Hepatocyte (in vitro differentiated cells): ENCODE measurements at places on chromosomes 12 and 14. TPM values are rescaled to one million over a fixed set of nuclear protein-coding genes. Genes with fewer than 3 reads are reported as not detected.

DNA sequence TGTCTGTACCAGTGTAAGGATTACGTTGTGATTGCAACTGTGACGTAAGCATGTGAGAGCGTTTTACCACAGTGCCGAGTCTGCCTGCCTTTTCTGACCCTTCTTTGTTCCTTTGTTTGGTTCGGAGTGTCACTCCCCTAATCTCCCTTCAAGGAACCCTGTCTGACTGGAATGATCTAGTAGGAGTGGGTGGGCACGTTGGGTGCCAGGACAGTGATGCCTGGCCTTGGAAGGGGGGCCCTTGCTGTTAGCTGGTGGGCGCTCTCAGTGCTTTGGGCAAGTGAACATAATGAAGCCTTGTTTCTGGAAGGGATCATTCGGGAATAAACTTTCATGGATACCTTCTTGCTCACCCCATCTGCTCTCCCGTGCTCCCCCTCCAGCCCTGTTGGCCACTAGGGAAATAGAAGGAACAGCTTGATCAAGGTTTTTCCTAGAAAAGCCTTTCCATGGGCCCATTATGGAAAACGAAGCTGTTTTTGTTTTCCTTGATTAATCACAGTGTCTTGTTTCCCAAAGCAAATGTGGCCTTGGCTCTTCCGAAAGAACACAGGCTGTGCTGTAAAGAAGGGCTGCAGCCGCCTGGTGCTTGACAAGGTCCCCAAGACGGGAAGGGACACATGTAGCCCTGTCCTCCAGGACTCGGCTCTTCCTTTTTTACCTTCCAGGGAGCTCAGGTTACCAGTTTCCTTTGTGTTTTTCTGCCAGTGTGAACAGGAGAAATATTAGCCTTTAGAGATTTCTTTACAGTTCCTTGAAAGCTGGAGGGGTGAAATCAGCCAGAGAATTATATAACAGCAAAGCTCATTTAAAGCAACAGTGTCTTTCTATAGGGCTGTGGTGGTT is 215.5 kb downstream of the CRADD start:
- DNase-seq = no peak

DNA sequence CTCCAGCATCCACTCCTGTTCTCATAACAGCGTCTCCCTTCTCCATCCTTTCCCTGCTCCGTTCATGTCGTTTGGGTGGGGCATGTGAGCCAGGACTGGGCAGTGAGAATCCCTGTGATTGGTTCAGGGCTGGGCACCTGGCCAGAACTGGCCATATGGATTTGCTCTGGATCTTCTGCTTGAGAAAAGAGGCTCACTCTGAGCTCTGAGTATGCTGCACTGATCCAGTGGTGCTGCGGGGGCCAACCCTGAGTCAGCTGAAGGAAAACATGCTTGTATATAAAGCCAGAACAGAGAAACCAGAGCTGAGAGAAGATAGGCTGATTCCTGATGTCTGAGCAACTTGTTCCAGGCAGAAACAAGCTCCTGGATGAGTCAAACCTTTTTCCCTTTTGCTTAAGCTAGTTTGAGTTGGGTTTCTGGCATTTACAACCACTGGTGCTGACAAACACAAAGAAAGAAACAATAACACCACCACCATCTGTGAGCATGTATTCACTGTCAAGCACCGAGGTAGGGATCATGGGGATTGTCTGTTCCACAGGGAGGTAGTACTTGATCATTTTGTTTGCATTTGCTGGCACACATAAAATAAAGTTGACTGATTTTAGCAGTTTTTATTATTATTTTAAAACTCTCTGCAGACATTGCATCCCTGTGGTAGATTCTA is 14.0 kb upstream of the HPD start:
- DNase-seq = peak; percentile 86

DNA sequence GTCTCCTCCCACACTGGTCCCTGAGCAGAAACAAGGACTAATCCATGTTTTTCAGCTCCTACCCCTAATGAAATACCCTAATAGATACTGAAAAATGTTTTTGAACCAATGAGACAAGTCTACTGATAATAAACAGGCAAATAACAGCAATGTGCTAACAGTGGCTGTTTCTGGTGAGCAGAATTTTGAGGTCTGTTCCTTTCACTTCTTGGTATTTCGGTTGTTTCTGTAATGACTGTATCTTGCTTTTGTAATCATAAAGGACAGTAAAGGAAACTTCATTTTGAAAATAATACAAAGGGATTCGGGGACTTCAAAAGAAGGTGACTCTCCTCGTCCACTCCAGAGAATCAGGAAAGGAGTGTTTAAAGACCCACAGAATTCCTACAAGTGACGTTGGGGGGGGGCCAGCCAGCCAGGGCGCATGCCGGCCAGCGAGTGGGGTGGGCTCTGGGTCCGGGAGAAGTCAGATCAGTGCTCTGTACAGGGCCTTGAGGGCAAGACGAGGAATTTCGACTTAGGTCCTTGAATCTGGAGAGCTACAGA is 1.1 kb upstream of the CD9 start:
- DNase-seq = no peak

CCT2 gene
- 188 and 206 TPM in 2 replicates for total RNA-seq

- DNase-seq = no peak
These were observed 2.3 kb downstream of the RFX4 start for GRCh38 chr12:106585105-106585520.

GRCh38 chr14:89728964-89729363 is 225.6 kb downstream of the EFCAB11 start:
- DNase-seq = no peak

DNA sequence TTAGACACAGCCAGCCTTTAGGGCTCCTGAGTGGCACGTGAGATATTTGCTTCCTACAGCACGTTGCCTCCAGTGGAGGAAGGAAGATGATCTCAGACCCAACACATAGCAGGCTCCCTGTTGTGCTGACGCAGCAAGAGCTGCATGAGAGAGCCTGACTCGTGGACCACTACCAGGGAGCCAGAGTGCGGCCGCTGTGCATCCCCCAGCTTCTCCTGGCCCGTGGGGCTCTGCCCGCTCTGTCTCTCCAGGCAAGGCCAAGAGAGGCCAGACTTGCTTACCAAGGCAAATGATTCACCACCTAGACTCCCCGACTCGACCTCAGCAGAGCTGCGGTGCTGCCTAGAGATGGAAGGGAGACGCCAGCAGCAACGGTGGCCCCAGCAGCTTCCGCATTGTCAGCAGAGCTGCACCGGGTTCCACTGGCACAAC is 37.5 kb downstream of the MAP3K9 start:
- DNase-seq = no peak

KLRK1 gene
- total RNA-seq = not detected in 2 replicates

LGR5 gene
- total RNA-seq = 5.7 and 7.2 TPM in 2 replicates

DNA sequence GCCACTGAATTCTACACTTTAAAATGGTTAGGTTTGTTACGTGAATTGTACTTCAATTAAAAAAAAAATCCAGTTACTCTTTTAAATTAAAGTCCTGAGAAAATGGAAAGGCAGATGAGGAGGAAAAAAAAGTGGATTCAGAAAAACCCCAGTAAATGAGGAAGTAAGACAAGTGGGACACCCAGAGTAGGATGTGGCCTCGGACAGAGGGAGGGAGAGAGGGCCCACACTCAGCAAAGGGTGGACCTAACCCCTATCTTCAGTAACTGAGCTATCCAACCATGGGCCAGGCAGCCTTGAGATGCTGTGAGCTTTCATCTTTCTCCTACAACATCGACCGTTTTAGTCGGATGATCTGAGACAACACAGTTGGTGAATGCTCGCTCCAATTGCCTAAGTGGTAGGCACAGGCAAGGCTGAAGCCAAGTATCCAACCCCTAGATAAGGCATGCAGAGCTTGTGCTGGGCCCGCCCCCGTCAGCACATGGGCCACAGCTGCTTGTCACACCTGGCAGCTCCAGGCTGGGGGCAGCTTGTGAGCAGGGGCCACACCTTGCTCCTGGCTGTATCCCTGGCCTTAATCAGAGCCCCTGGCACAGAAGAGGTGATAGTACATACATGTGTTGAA is 142.1 kb downstream of the TTC7B start:
- no peak for DNase-seq

- DNase-seq = no peak
These were observed 25.7 kb downstream of the ARG2 start for GRCh38 chr14:67645414-67645813.

TRIM9 gene
- 0.10 and 0.76 TPM in 2 replicates for total RNA-seq

GRCh38 chr14:78075033-78075432 is 95.1 kb upstream of the NRXN3 start:
- no peak for DNase-seq

P2RX2 gene
- not detected in 2 replicates for total RNA-seq

DNA sequence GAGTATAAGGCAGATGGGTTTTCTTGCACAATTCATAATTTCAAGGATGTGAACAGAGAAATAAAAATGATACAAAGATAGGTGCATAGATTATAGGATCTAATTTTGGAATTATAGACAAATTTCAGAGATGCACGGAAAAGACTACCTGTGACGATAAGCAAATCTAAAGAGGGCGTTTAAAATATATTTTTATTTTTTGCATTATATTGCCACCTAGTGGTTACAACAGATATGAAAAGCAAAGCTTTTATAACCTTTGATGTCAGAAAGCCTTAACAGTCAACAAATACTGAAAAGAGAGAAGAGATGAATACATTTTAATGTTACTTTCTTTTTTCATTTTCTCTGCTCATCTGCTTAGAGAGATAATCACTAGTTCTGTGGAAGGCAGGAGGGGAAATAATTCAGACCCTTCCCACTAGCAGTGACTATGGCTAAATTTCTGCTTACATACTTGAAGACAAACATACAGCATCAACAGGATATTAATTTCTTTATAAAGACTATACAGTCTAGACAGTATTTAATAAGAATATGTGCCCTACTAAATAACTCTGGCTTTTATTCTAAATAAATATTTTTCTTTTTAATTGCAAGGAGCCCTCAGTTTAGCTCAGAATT is 46.3 kb downstream of the NTS start:
- DNase-seq = peak; percentile 21

- DNase-seq = peak; percentile 72
These were observed 514.1 kb downstream of the MED13L start for GRCh38 chr12:115763376-115763775.

GRCh38 chr12:40106202-40106533 is 287 bp upstream of the SLC2A13 start:
- DNase-seq = no peak

TAS2R30 gene
- 5.9 and 6.7 TPM in 2 replicates for total RNA-seq

RDH5 gene
- total RNA-seq = 36.2 and 48.7 TPM in 2 replicates

DNA sequence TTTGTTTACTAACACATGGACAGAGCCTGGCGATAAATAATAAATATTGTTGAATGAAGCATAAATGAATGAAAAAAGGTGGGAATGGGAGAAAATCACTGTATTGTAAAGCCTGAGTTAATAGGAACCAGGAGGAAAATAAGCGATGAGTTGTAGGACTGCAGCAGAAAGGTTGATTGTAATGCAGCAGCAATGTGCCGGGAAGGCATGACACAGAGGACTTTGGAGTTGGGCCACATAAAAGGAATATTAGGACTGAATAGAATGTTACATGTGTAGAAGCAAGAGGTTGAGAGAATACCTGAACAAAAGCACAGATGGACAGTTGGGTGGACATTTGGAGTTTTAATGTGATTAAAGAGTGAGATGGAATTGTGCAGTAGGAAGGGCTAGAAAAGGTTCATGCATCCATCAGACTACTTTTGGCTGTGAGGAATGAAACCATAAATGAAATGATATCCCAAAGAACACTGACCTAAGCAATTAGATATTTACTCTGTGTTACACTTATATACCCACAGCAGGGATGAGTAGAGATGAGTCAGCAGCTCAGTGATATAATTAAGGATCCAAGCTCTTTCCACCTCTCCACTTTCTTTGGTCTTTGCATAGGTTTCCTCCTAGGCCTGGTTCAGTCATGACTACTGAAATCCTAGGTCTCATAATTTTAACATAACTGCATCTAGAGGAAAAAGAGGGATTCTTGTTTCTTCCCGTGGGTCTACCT is 55.4 kb downstream of the CCER1 start:
- no peak for DNase-seq

GRCh38 chr14:43169722-43170121 is 1337.4 kb downstream of the FSCB start:
- no peak for DNase-seq

- no peak for DNase-seq
These were observed 153.6 kb upstream of the ARID2 start for GRCh38 chr12:45575823-45576475.

C14orf180 gene
- 1.2 and 2.4 TPM in 2 replicates for total RNA-seq

PARP11 gene
- total RNA-seq = 5.9 and 9.4 TPM in 2 replicates

- no peak for DNase-seq
These were observed 114.5 kb downstream of the CMAS start for GRCh38 chr12:22160396-22161003.

BCAT1 gene
- total RNA-seq = 72.8 and 87.1 TPM in 2 replicates

- DNase-seq = no peak
These were observed 174.8 kb upstream of the RTL1 start for GRCh38 chr14:101078170-101078891.

- no peak for DNase-seq
These were observed 70.4 kb downstream of the TBK1 start for GRCh38 chr12:64522316-64522715.

- DNase-seq = no peak
These were observed 94.6 kb upstream of the SCAF11 start for GRCh38 chr12:46084666-46085631.

DNA sequence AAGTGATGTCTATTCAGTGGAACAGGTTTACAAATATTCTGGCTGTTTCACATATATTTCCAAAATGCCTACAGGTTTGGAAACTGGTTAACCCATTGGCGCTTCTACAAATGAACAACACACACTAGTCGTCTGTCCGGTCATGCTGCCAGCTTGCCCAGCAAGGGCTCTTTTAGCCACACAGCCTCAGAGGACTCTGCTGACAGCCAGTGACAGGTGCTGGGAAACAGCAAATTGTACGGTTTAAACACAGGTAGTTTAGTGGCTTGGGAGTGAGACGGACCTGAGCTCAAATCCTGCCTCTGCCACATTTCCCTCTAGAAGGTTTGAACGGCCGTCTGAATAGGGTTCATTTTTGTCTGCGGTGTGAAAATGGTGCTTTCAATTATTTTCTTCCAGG is 53.8 kb downstream of the MOK start:
- no peak for DNase-seq
